GM10248 (cell line): ENCODE measurements at places on chromosomes 6 and 20.
A peak's percentile ranks its signal among the peaks of the same experiment; 100 is the strongest.

DNA sequence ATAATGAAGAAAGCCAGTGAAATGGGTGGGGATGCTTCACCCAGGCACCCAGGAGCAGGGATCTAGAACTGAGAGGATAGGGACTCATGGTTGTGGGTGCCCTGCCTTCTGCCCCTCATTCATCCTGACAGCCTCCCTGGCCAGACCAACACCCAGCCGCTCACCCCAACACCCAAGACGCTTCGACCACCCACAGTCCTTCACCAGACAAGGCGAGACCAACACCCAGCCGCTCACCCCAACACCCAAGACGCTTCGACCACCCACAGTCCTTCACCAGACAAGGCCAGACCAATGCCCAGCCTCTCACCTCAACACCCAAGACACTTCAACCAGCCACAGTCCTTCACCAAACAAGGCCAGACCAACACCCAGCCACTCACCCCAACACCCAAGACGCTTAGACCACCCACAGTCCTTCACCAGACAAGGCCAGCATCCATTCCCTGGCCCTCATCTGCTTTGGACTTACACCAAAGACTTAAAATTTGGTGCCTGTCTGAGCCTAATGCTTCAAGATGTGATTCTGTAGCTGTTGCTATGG, 131.5 kb downstream of the ANKRD60 start:
- no peak for DNase-seq

GRCh38 chr6:43927532-43928210, 157.7 kb downstream of the VEGFA start:
- DNase-seq: no peak

- DNase-seq: no peak
Measured at GRCh38 chr6:23692184-23692583, 433.8 kb upstream of the NRSN1 start.

GRCh38 chr6:26400626-26401025, 1.4 kb upstream of the BTN3A1 start:
- DNase-seq: no peak

- DNase-seq: no peak
Measured at GRCh38 chr6:145112711-145113148, 622.6 kb downstream of the EPM2A start.

DNA sequence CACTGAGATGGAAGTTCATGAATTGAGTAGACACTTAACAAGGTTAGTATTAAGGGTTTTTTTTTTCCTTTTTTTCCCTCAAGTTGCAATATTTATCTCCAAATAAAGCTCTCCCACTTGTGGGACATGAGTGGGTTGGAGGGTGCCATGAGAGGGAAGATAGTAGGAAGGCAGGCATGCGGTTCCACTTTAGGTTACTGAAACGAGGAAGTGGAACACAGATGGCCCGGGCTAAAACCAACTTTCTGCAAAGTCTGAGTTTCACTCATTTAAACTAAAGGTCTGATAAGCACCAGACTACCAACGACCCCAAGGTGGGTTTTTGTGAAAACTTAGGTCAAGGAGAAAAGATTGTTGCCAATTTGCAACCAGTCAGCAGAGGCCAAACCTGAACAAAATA, 42.2 kb downstream of the TBC1D7 start:
- DNase-seq: no peak

GRCh38 chr6:17580518-17581048, 19.5 kb upstream of the FAM8A1 start:
- DNase-seq: peak; percentile 37

DNA sequence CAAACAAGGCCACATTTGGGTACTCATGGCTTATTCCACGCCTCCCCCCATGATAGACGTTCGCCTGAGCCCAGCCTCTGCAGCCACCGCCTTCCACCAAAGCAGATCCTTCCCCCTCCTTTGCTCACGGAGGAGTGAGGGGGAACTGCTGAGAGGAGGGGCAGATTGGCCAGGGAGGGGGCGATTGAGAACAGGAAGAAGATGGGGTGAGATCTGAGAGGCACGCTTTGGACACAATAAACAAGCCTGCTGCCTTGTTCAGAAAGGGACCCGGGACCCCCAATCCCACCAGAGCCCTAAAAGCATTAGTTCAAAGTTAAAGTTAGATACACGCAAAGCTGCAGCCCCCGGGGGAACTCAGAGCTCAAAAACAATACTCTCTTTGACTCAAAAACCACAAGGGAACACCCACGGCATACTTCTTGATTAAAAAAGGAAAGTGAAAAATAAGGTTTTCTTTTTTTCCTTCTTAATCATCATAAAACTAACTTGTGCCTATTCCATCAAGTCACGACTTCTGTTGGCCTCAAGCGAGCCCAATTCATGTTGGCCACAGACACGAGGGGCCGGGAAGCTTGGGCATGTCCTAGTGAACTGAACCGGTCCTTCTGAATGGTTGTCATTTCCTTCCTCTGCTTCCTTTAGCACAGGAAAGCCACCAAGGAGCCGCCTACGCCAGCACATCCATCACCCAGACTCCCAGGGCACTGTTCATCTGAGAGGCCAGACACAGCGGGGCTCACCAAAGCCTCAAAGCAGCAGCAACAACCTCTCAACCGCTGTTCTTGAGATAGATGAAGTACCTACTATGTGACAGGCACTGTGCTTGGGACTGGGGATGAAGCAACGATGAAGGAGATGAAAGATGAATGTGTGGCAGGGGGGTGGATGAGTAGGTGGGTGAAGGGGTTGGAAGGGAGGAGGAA, 44.7 kb downstream of the NFATC2 start:
- DNase-seq: peak; percentile 72

DNA sequence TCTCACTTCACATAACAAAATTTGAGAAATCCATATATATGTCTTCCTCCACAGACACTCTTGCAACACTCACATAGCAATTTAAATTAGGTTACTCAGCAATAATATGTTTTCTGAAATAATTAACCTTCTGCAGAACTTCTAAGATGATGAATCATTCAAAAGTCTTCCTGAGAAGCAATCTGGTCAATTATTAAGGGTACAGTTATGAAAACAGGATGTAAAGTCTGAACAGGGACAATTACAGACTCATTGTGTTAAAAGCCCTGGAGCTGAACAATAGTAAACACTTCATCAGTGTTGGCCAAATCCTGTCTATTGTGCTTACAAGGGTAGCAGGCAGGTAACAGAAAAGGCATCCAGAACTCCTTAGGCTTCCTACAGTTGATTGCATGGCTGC, 75.4 kb downstream of the FILIP1 start:
- DNase-seq: no peak

- no peak for DNase-seq
Measured at GRCh38 chr6:125259354-125259736, 42.4 kb downstream of the HDDC2 start.

DNA sequence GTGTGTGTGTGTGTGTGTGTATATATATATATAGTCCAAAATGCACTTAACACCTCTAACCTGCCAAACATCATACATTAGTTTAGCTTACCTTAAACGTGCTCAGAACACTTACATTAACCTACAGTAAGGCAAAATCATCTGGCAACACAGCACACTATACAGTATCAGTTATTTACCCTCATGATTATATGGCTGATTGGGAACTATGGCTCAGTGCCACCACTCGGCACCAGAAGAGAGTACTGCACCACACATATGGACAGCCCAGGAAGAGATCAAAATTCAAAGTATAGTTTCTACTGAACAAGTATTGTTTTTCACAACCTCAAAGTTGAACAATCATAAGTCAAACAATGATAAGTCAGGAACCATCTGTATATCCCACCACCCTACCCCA, 59.8 kb downstream of the FAXC start:
- DNase-seq: no peak

DNA sequence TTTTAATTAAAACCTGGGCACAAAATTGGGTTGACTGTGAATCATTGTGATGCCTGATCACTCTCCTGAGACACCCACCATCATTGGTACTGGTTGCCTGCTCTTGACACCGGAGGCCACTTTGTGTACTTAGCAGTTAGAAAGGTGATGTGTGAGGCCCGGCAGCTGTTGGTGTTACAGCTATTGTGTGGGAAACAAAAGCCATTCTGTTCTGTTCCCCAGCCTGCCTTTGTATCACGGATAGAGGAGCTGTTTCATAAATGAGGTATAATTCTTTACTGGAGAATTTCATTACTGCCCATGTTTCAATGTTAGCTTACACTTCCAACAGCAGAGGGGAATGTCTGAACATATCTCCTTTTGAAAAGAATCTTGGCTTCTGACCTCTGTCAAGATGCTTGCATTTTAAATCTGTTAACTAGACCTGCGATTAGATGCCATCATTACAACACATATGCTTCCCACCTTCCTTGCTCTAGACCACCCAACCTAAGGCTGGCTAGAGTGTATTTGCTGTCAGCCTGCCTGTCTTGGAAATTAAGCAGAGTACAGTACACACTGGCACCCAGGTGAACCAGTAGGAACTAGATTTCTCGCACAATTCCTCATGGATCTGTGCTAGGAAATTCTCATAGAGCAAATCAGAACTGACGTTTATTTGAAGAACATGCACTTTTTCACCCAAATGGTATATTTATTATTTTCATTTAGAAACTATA, 142.4 kb upstream of the INSM1 start:
- DNase-seq: no peak

- no peak for DNase-seq
Measured at GRCh38 chr6:43923376-43924221, 153.6 kb downstream of the VEGFA start.

- no peak for DNase-seq
Measured at GRCh38 chr6:114941078-114941477, 598.3 kb upstream of the HS3ST5 start.

DNA sequence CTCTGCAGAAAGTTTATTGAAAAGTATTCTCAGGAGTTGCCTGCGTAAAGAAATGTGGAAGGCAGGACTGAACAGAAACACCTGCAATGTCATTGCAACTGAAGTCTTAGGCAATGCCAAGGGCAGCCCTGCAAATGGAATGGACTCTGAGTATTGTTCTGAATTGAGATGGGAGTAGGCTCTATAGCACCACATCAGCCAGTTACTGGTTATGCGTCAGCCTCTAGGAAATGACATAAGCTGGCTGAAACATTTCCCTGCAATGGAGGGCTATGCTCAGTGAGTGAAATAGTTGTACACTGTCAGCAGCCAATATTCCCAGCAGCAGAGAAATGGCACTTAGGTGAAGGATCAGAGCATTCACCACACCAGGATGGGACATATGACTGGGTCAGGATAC, 13.8 kb upstream of the GJE1 start:
- DNase-seq: no peak

GRCh38 chr6:127496471-127496870, 22.7 kb downstream of the MTCL3 start:
- no peak for DNase-seq

- DNase-seq: no peak
Measured at GRCh38 chr6:37473364-37474095, 26.2 kb downstream of the CCDC167 start.

GRCh38 chr6:110265273-110265672, 85.0 kb downstream of the CDC40 start:
- peak; percentile 12 for DNase-seq

DNA sequence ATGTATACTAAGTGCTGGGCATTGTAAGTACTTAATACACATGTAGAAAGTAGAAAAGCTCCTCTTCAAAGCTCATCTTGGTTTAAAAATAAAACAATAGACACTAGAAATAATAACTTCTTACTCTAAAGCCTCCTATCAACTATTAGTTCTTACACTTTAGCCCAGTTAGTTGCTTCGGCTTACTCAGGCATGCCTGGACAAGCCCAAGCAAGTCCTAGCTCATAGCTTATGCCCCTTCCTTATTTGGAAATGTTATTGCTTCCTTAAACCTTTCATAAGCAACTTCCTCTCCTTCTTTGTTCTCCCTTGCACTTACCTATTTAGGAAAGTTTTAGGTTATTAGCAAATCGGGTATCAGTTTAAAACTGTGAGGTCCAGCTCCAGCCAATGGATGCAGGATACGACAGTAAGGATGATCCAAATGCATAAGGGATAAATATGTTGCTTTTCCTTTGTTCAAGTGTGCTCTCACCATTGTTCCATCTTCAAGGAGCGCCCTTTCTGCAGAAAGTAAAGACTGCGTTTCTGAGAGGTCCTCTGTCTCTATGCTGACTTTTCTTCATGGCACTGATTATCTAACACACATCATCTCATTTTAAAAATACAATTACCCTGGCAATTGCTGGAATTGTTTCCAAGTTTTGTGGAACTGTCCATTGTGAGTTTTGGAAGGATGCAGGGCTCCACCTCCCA, 12.3 kb downstream of the TMEM30A start:
- no peak for DNase-seq

- DNase-seq: no peak
Measured at GRCh38 chr6:92922216-92922806, 497.0 kb downstream of the EPHA7 start.

- no peak for DNase-seq
Measured at GRCh38 chr6:155521719-155522118, 66.1 kb upstream of the NOX3 start.

DNA sequence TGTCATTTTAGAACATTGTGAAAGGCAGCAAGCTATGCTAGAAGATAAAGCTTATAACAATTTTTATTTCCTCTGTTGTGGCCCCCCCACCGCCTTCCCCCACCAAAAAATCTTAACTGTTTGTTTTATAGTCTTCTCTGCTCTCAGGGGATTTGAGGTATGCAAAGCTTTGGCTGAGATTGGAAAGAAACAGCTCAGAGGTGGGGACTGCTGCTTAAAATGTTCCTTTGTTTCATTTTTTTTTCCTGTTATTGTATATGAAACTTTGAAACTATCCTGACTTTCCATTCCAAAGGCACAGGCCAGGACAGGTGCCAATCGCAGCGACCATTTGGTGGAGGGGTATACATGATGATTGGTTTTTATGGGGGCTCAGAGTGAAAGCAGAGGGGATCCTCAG, 114.7 kb upstream of the PHACTR1 start:
- no peak for DNase-seq

GRCh38 chr6:106525107-106525881, 104.0 kb downstream of the RTN4IP1 start:
- DNase-seq: peak; percentile 49

- DNase-seq: no peak
Measured at GRCh38 chr6:97100696-97101095, 176.2 kb downstream of the KLHL32 start.

DNA sequence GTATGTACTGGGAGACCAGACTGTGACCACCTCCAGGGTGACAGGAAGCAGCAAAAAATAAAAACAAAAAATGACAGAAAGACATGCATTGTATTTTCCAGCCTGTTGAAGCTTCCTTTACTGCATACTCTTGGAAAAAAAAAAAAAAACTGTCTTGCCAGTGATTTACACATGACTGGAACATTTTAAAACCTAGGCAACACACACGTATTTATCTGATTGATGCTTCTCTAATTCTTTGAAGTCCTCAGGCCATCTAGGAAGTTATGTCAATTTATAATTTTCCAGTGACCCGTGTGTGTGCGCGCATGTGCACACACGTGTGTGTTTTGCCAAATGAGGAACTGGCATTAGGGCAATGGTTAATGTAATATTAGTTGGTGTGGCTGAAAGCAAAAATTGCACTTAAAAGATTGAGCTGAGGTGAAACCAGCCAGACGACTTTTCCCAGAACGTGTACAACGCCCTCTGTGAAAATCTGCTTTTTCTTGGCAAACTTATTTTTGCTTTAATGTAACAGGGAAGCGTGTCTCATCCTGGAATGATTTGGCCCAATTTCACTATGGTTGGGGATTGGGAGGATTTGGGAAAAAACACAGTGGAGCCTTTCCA, 315.2 kb downstream of the TFAP2A start:
- DNase-seq: no peak
